ENCODE measurements at places on chromosomes 11 and 22. TPM values are rescaled to one million over a fixed set of nuclear protein-coding genes. Genes with fewer than 3 reads are reported as not detected.

RFPL1 gene
- polyA plus RNA-seq: not detected

MPEG1 gene
- polyA plus RNA-seq: not detected

P2RX6 gene
- not detected for polyA plus RNA-seq

PHETA2 gene
- polyA plus RNA-seq: 29.9 TPM

LMF2 gene
- 190 TPM for polyA plus RNA-seq

KCNJ11 gene
- polyA plus RNA-seq: not detected

P2RY2 gene
- polyA plus RNA-seq: 4.9 TPM

OR8D1 gene
- polyA plus RNA-seq: not detected

FDXACB1 gene
- 1.1 TPM for polyA plus RNA-seq

ANO1 gene
- polyA plus RNA-seq: 0.03 TPM

A4GALT gene
- polyA plus RNA-seq: 8.7 TPM

ADM gene
- 40.0 TPM for polyA plus RNA-seq

TMEM45B gene
- polyA plus RNA-seq: 0.08 TPM

OTOG gene
- not detected for polyA plus RNA-seq

SORL1 gene
- 0.10 TPM for polyA plus RNA-seq

C11orf87 gene
- polyA plus RNA-seq: not detected

TRIM5 gene
- polyA plus RNA-seq: 46.0 TPM

MYOD1 gene
- not detected for polyA plus RNA-seq

MFRP gene
- polyA plus RNA-seq: 0.03 TPM

TRMU gene
- polyA plus RNA-seq: 42.4 TPM

DEFB131B gene
- not detected for polyA plus RNA-seq

CARNS1 gene
- polyA plus RNA-seq: 0.14 TPM

GRK2 gene
- polyA plus RNA-seq: 73.1 TPM

SCT gene
- not detected for polyA plus RNA-seq

C11orf91 gene
- 0.21 TPM for polyA plus RNA-seq

CELSR1 gene
- polyA plus RNA-seq: 5.7 TPM

NXPE4 gene
- not detected for polyA plus RNA-seq

NCF4 gene
- polyA plus RNA-seq: 0.13 TPM

SAA4 gene
- not detected for polyA plus RNA-seq

SYT13 gene
- not detected for polyA plus RNA-seq

LRRC74B gene
- not detected for polyA plus RNA-seq

KCNQ1 gene
- 0.07 TPM for polyA plus RNA-seq

RASSF10 gene
- not detected for polyA plus RNA-seq

OR51I1 gene
- 0.10 TPM for polyA plus RNA-seq

INS gene
- not detected for polyA plus RNA-seq

MAP6 gene
- polyA plus RNA-seq: 0.12 TPM

GRIA4 gene
- polyA plus RNA-seq: not detected

MED17 gene
- polyA plus RNA-seq: 9.8 TPM

TREH gene
- polyA plus RNA-seq: not detected

DENND5A gene
- polyA plus RNA-seq: 220 TPM

PRG3 gene
- polyA plus RNA-seq: not detected

ZNF202 gene
- 5.5 TPM for polyA plus RNA-seq

Measured in endothelial cell of umbilical vein (primary cell).